ENCODE measurements at places on chromosomes 16 and 17.

DNA sequence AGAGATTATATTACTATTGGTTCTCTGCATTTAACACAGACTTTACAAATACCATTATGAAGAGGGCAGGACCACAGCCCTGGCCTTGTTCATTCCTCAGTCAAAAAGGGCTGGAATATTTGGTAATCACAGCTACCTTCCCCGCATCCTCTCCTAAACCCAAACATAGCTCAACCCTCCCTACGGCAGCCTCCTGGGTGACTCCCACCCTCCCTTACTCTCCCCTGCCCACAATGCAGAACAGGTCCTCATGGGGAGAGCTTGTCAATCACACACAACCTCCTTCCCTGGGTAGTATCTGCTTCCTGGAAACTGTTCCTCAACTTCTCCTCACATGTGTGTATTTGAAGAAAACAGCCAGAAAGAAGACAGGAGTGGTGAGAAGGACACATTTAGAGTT, 224.2 kb downstream of the C16orf78 start:
- no peak for DNase-seq

GRCh38 chr17:27354051-27354490, 60.2 kb downstream of the WSB1 start:
- no peak for DNase-seq

- no peak for DNase-seq
Measured at GRCh38 chr16:1088295-1089170, 7.5 kb downstream of the C1QTNF8 start.

DNA sequence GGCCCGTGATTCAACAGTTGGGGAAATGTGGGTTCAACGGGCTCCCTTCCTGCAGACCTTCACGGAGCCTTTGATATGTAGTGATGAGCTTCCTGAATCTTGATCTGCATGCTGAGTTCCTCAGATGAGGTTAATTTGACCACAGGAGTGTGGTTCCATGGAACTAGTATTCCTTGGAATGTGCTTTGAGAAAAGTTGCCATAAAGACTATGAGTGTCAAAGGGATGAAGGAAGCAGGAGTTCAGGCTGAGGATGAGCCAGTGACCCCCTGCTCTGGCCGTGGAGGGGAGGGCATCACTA, 229.2 kb downstream of the MSI2 start:
- no peak for DNase-seq

GRCh38 chr16:80804056-80804525, 307 bp downstream of the CDYL2 start:
- DNase-seq, result peak; percentile 69

DNA sequence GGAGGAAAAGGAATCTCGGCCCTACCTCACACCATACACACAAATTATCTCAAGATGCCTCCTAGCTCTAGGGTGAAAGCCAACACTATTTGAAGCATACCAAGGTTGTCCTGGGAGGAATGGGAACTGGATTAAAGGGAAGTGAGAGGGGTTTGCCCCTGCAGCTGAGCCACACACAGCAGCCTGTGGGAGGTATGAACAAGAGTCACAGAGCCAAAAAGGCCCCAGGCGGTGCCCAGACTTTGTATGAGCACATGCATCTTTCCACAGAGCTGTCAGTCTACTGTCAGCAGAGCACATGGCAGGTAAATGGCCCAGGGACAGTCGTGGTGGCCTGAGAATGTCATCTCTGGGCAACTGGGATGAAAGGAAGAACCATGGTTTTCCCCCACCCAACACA, 31.0 kb upstream of the RCVRN start:
- no peak for DNase-seq

GRCh38 chr16:47944589-47944988, 211.2 kb downstream of the ABCC12 start:
- no peak for DNase-seq

DNA sequence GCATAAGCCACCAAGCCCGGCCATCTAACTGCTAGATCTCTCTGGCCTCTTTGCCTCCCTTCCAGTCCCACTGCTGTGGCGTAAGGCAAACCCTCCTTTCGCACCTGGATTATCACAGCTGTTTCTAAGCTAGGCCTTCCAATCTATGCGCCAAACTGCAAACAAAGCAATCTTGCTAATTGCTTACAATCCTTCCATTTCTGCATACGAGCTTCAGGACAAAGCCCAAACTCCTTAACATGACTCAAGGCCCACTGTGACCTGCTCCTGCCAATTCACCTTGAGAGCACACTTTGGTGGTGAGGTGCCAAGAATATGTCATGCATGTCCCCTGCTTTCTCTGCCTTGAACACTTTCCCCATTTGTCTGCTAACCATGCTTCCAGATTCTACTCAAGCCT, 6.0 kb upstream of the ARL5C start:
- no peak for DNase-seq

DNA sequence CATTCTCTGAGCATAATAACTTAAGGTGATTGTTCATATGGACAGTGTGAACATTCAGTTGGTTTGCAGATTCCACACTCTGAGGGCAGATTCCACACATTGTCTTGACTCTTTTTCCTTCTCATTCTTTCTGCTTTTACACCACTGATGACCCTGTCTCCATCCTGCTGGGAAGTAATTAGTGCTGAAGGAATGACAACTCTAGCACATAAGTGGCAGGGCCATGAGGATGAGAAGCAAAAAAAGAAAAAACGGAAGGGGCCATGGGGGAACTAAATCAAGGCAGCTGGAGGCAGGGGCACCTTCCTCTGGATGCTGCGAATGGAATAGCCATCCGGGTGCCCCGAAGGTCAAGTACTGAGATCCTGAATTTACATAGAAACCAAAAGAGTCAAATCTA, 944.0 kb downstream of the KCNJ2 start:
- no peak for DNase-seq

GRCh38 chr17:57206928-57207327, 49.4 kb upstream of the MSI2 start:
- no peak for DNase-seq

DNA sequence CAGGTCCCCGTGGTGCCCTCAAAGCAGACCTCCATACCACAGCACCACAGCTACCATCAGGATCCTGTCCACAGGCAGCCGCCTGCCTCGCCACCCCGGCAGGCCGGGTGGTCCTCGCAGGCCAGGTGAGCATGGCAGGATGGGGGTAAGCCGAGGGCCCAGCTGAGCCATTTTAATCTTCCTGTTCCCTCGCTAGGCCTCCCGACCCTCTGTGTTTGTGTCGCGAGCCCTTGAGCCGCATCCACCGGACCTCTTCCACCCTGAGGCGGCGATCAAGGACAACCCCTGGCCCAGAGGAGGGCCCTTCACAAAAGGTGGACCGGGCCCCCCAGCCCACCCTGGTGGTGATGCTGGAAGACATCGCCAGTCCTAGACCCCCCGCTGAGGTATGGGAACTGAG, 2.0 kb downstream of the PRR14 start:
- no peak for DNase-seq

GRCh38 chr16:65064131-65064530, 57.7 kb downstream of the CDH11 start:
- no peak for DNase-seq

DNA sequence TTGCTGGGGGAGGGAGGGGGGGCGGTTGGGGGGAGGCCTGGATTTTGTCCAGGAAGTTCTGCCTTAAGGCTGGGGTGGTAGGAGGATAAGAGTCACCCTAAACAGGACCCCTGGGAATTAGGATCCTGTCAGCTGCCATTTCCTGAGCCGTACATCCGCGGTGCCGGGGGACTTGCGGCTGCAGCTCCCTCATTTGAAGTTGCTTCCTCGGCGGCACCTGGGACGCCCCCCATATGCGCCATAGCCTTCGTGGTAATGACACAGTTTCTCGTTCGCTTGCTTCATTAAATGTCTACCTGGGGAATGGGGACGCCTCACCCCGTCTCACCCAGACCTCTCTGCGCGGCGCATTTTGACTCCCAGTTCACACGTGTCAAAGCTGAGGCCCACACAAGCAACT, 55.1 kb upstream of the PABPN1L start:
- DNase-seq, result no peak

DNA sequence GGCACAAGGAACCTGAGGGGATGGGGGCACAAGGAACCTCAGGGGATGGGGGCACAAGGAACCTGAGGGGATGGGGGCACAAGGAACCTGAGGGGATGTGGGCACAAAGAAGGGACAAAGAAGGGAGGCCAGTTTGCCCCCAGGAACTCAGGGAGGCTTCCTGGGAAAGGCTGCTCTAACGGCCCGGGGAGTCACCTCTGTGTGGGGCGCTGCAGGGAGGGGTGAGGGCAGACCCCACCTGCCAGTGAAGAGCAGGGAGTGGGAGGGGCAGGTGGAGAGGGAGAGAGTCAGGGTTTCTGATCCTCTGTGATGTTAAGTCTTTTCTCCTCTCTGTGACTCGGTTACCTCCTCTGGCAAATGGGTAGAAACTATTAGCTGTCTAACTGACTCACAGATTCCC, 57.7 kb downstream of the TIMM22 start:
- no peak for DNase-seq

DNA sequence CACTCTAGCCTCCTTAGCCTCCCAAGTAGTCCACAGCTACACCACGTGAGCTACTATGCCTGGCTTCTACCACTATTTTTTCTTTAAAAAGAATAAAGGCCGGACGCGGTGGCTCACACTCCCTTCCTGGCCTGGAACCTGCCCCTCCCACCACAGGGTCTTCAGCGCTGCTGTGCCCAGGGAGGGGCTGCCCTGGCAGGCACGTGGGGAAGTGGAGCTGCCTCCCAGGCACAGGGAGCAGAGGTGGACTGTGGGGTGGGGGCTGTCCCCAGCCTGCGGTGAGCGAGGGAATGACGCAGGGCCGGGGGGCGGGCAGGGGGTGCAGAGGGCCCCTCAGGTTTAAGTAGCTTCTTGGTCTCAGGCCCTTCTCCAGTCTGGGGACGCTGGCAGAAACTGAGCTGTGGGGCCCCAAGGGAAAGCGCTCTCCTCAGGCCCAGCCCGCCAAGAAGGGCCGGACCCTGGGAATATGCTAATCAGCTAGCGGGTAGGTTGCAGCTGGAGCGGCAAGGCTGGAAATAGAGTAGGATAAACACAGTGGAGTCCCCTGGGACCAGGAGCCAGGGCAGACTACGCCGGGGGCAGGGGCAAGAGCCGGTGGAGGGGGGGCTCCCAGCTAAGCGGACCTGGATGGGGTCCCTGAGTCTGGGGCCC, 46.8 kb downstream of the TIMM22 start:
- no peak for DNase-seq

DNA sequence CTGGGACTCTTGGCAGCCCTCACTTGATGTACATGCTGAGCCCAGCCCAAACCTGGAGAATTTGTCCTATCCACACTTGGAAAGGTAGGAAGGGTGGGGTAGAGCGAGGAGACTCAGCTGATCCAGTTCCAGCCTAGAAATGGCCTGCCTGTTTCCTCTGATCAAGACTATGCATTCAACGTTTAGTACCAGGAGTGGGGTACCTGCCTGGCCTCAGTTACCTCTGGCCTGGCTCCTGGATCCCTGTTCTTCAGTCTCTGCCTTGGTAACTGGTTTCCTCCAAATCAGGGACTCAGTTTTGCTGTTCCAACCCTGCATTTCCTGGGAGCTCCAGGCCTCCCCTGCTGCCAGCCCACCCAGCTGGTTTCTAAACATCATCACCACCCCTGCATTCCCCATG, 233.5 kb downstream of the GSG1L start:
- no peak for DNase-seq

GRCh38 chr16:4264546-4264945, 8.3 kb downstream of the TFAP4 start:
- no peak for DNase-seq
